ENCODE measurements at places on chromosomes 2 and 18. TPM values are rescaled to one million over a fixed set of nuclear protein-coding genes. Genes with fewer than 3 reads are reported as not detected.

The CDH19 gene
- 0.73 TPM for polyA plus RNA-seq

The CPO gene
- polyA plus RNA-seq: 0.15 TPM

The CYP27A1 gene
- polyA plus RNA-seq: 3.3 TPM

The SLC9A4 gene
- polyA plus RNA-seq: 2.0 TPM

The ALK gene
- polyA plus RNA-seq: 0.04 TPM

The SERPINB4 gene
- 68.4 TPM for polyA plus RNA-seq

The MYO3B gene
- 0.08 TPM for polyA plus RNA-seq

The PARD6G gene
- polyA plus RNA-seq: 15.9 TPM

The ALLC gene
- not detected for polyA plus RNA-seq

The FLACC1 gene
- polyA plus RNA-seq: 0.27 TPM

The SOX11 gene
- not detected for polyA plus RNA-seq

The ASB18 gene
- polyA plus RNA-seq: not detected

The ERBB4 gene
- polyA plus RNA-seq: 0.06 TPM

The SPHKAP gene
- not detected for polyA plus RNA-seq

The PJVK gene
- polyA plus RNA-seq: 5.2 TPM

The HAT1 gene
- 7.2 TPM for polyA plus RNA-seq

The IL1RL1 gene
- polyA plus RNA-seq: 0.44 TPM

The PLGLB2 gene
- 4.9 TPM for polyA plus RNA-seq

The TNS1 gene
- polyA plus RNA-seq: 39.0 TPM

The GAREM1 gene
- 4.9 TPM for polyA plus RNA-seq

The NTSR2 gene
- not detected for polyA plus RNA-seq

The PLCD4 gene
- 5.4 TPM for polyA plus RNA-seq

The EVX2 gene
- polyA plus RNA-seq: not detected

The CKAP2L gene
- polyA plus RNA-seq: 3.5 TPM

The ATRAID gene
- polyA plus RNA-seq: 66.2 TPM

The FAM228B gene
- polyA plus RNA-seq: 4.8 TPM

The SP110 gene
- 7.2 TPM for polyA plus RNA-seq

The SOWAHC gene
- polyA plus RNA-seq: 28.7 TPM

The MALL gene
- 235 TPM for polyA plus RNA-seq

The CFC1 gene
- polyA plus RNA-seq: not detected

The DSEL gene
- 0.18 TPM for polyA plus RNA-seq

The AKAIN1 gene
- not detected for polyA plus RNA-seq

The TANC1 gene
- polyA plus RNA-seq: 21.4 TPM

The PKDCC gene
- 3.7 TPM for polyA plus RNA-seq

The TCF7L1 gene
- 3.5 TPM for polyA plus RNA-seq

The FAM237A gene
- not detected for polyA plus RNA-seq

The LYG2 gene
- not detected for polyA plus RNA-seq

The SERPINB10 gene
- polyA plus RNA-seq: 0.46 TPM

The PLA2R1 gene
- 3.8 TPM for polyA plus RNA-seq

The ADRA2B gene
- 0.27 TPM for polyA plus RNA-seq

The RAX gene
- polyA plus RNA-seq: 0.01 TPM

The NEU2 gene
- not detected for polyA plus RNA-seq

The DUSP19 gene
- polyA plus RNA-seq: 0.55 TPM

The ANKRD29 gene
- 7.2 TPM for polyA plus RNA-seq

The ATAD2B gene
- polyA plus RNA-seq: 5.8 TPM

The REEP1 gene
- polyA plus RNA-seq: 2.6 TPM

The GPR17 gene
- polyA plus RNA-seq: 0.26 TPM

The PFN4 gene
- 0.55 TPM for polyA plus RNA-seq

The CCDC195 gene
- not detected for polyA plus RNA-seq

Measured in esophagus (tissue), 2 donors.